ENCODE measurements at places on chromosomes 2 and 18.

- DNase-seq, result no peak
Observed at GRCh38 chr2:9617296-9617695, 13.5 kb downstream of the YWHAQ start.

- no peak for DNase-seq
Observed at GRCh38 chr2:225037415-225038230, 4.6 kb downstream of the DOCK10 start.

DNA sequence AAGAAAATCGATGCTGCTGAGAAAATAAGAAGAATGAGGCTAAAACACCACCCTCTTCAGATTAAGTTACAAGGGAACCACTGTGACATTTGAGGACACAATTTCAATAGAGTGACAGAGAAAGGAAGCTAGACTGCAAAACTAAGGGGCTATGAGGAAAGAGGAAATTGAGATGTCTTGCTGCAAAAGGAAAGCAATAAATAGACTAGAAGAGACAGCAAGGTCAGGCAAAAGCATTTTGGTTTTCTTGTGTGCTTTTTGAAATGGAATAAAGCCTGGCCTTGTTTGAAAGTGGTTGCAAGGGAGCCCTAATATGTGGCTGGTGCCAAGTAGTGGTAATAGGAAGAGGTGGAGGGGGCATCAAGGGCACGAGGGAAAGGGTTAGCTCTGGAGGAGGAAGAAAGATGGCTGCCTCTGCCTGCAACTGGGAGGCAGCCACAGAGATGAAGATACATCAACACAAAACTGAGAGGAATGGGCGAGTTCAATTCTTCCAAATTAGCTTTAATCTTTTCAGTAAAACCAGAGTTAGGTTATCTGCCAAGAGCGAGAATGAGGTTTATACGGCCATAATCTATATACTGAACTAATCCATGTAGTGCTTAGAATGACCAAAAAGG is 1.2 kb upstream of the MRO start:
- DNase-seq, result no peak

DNA sequence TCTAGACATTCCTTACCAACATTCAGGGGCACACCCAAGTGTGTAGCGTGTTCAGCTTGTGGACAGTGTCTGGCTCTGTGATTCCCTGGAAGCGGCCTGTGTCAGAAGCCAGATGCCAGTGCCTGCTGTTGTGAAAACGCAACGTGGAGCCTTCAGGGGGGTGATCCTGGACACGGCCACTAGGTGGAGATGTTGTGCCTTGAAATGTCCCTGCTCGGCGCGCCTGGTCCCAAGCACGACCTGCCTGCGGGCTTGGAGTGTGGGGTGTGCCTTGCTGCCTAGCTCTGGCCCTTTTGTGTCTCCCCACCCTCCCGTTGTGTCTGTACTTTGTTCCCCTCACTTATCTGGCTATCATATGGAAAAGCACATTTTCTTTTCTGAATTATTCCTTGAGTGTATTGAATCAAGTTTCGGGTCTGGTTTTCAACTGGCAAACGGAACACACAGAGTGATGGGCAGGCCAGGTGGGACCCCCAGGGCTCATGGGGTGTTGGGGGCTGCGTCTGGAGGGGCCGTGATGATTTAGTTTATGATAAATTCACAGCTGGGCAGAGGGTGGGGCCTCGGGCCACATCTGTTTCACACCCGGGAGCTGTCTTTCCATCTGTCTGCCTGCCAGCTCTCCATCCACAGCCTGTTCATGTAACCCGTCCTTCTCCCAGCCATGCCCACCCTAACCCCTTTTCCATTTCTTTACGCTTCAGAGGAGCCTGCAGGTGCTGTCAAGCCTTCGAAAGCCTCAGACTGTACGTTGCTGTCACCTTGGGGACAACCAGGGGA is 95.5 kb downstream of the DYSF start:
- DNase-seq, result no peak

GRCh38 chr2:129778584-129778877 is 200.9 kb upstream of the RAB6C start:
- DNase-seq, result no peak

GRCh38 chr2:226795281-226796011 is 4.2 kb downstream of the IRS1 start:
- DNase-seq, result no peak

DNA sequence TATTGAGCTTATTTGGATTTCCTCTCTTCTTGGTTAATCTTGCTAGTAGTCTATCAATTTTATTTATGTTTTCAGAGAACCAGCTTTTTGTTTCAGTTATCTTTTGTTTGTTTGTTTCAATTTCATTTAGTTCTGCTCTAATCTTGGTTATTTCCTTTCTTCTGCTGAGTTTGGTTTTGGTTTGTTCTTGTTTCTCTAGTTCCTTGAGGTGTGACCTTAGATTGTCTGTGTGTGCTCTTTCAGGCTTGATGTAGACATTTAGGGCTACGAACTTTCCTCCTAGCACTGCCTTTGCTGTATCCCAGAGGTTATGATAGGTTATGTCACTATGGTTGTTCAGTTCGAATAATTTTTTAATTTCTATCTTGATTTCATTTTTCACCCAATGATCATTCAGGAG is 141.6 kb downstream of the ZNF236 start:
- no peak for DNase-seq

DNA sequence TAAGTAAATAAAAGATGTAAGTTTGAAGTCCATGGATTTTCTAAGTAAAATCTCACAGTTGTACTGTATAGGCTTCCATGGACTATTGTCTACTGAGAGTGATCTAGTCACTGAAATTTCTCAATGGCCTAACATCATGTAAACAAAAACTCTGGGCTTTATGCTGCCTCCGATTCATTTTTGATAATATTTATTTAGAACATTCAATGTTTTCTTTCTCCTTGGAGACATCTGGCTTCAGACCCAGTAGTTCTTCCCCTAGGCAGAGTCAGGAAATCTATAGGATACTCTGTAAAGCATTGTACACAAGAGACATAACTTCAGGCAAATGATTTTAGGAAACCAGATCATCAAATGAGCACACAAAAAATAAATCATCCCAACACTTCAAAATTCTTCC is 1208.6 kb upstream of the ZEB2 start:
- DNase-seq, result no peak

- no peak for DNase-seq
Observed at GRCh38 chr18:46659484-46659883, 2.5 kb upstream of the LOXHD1 start.

DNA sequence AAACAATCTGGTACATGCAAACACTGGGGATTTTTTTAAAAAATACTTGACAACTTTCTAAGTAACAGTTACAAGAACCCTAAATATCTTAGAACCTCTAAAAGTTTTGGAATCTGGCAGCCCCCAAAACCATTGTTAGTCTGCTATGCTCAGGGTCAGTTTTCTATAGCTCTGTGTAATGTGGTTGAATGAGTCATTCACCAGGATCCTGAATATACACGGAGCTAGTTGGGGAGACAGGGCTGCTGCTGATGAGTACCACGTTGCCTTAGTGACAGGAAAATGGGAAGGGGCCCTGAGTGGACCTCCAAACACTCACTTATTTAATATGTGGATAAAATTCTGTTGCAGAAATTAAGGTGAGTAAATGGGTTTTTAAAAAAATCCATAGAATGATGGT is 36.9 kb upstream of the TANC1 start:
- DNase-seq, result peak; percentile 34

GRCh38 chr2:236873636-236874035 is 212.1 kb upstream of the COPS8 start:
- DNase-seq, result no peak

DNA sequence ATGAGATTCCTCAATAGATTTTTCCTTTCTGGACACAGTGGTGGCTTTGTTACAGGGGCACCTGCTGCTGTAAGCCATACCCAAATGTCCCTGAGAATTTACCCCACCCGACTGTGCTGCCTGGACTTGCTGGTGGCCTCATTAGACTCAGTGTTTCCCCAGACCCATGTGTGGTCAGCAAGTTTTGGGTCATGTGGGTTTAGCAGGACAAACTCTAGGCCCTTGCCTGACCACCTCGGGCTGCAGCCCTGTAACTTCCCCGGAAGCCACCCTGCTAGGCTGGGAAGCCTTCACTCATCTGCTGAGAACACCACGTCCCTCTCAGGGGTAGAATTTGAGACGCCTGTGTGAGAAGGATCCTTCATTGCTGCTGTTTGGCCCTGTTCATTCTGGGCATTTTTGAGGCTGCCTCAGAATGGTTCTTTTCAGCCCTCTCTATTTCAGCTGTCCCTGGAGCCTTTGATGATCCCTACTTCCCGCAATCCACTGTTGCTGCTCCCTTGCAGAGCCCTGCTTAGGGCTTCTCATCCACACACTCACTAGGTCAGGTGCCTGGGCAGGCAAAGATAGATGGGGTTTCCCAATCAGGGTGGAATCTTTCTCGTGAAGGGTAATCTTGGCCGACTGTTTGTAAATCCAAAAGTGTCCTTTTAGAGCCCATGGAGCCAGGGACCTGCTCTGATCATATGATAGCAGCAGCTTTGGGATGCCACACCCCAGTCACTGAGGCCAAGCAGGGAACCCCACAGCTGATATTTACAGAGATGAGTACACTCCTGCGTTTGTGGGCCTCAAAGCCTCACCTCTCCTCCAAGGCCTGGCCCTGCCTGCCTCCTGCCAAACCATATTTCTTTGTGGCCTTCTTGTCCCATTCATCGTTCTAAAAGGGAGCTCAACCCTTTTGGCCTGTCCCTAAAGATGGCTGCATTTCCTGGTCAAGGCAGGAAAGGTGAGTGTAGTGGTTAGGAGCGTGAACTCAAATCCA is 6.7 kb downstream of the EHD3 start:
- no peak for DNase-seq

- DNase-seq, result no peak
Observed at GRCh38 chr2:98854682-98855081, 81.3 kb downstream of the CRACDL start.

- no peak for DNase-seq
Observed at GRCh38 chr2:85698880-85699254, 4.7 kb downstream of the GNLY start.

- no peak for DNase-seq
Observed at GRCh38 chr18:54999016-54999415, 39.8 kb upstream of the CCDC68 start.

- DNase-seq, result no peak
Observed at GRCh38 chr2:200321780-200322534, 15.5 kb downstream of the SPATS2L start.

- no peak for DNase-seq
Observed at GRCh38 chr2:112683550-112684414, 37.0 kb upstream of the NT5DC4 start.

DNA sequence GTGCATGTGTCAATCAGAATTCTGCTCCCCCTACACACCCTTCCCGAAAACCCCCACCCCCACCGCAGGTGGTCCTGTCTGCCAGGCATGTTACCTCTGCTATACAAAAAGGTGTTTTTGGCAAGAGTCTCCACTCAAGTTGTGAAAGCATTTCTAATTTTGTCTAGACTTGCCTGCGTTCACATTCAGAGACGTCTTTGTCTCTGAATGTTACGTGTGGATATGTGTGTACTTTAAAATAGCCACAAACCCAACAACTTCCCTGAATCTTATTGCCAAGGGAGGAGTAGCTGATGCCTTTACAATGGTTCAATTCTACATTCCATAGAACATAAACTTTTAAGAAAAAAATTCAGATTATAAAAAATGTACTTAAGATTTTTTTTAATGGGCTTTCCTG is 66.6 kb downstream of the ITGA4 start:
- no peak for DNase-seq

- DNase-seq, result no peak
Observed at GRCh38 chr2:233996461-233996860, 54.0 kb upstream of the SPP2 start.

DNA sequence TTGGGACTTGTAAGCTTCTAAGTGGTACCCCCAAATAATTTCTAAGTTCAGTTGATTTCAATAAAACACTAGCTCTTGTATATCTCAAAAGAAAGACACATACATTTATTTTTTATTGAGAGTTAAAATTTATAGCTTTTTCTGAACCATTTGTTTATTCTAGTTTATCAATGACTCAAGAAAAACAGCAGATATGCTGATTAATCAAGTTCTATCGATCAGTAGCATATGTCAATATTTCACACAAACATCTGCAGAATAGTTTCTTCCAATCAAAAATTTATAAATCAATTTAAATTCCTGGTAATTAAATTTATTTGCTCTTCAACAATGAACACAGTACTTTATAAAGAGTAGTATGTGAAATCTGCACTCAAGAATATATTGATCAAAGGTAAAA is 5.3 kb downstream of the FIGN start:
- no peak for DNase-seq

- DNase-seq, result peak; percentile 64
Observed at GRCh38 chr2:220104871-220105351, 477.5 kb downstream of the SLC4A3 start.

- DNase-seq, result no peak
Observed at GRCh38 chr2:144048631-144049060, 471.3 kb downstream of the ZEB2 start.

GRCh38 chr2:219021591-219021990 is 19.7 kb downstream of the CFAP65 start:
- no peak for DNase-seq

GRCh38 chr2:240745962-240746361 is 54.3 kb downstream of the AQP12A start:
- DNase-seq, result no peak

GRCh38 chr2:170525566-170525900 is 189.6 kb upstream of the SP5 start:
- peak; percentile 86 for DNase-seq

DNA sequence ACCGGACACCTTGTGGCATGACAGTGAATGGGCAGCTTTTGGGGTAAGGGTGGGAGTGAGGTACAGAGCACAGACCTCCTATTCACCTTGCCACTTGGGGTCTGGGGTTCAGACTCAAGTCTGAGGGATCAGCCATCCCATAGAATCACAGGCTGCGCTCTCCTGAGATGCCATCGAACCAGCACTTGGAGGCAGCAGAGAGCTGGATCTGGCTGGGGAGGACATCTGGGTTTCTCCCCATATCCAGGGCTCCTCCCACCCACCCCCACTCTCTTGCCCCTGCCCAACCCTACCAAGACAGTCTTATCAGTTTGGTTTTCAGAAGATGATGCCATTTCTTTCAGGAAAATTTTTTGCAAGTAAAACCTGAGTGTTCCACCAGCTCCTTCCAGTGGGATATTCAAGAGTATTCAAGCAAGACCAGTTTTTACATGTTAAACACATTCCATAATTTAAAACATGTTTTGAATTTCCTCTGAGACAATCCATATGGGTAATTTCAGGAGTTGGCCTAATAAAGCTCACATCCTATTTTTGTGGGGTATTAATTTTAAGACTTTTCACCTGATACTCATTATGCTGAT is 29.2 kb upstream of the TEX44 start:
- DNase-seq, result no peak

DNA sequence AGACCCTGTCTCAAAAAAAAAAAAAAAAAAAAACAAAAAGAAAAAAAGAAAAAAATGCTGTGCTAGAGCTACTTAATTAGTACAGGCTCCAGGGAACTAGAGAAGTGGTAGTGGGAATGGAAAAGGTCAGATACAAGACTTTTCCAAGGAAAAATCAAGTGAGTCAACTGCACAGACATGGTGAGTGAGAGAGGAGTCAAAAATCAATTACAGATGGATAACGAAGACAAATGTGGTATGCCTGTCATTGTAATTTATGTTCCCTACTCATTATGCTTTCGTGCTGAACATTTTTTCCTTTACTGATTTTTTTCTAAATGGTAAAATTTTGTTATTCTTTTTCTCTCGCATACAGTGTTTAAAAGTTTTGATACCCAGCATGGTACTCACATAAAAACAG is 111.5 kb downstream of the MDH1 start:
- no peak for DNase-seq

GRCh38 chr18:3932276-3932675 is 482.3 kb downstream of the TGIF1 start:
- DNase-seq, result no peak

- no peak for DNase-seq
Observed at GRCh38 chr2:201769666-201770373, 10.9 kb downstream of the ALS2 start.

- DNase-seq, result no peak
Observed at GRCh38 chr2:176652300-176653182, 383.3 kb downstream of the MTX2 start.

All from AG04449 (cell line).